OCI-LY7 (cell line): ENCODE measurements at places on chromosomes 11 and 22.

GRCh38 chr22:44385781-44386180, 73.0 kb upstream of the SHISAL1 start:
- no peak for DNase-seq

DNA sequence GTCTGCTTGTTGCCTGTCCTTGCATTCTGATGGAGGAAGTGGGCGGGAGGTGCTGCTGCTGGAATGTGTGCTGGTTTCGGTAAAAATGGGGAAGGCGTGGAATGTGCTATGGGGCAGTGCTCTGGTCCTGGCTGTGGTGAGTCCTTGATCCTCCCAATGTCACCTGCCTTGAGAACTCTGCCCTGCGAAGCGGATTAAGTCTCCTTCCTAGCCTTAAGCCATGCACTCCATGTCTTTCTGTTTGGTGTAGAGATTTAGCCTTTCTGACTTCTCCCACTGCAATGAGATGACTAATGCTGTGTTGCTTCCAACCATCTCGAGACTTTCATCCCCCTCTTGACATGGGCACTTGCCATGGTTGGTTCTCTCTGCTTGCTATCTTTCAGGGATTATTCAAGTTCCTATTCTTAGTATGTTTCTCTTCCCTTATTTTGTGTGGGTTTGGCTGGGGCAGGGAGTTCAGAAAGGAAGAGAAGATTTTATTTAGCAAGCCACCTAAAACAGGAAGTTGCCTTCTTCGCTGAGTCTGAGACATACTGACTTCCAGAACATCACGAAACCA, 687.9 kb downstream of the NTM start:
- DNase-seq: no peak

- DNase-seq: no peak
Observed at GRCh38 chr11:134654161-134654915, 242.3 kb upstream of the B3GAT1 start.

- no peak for DNase-seq
Observed at GRCh38 chr22:37647928-37648327, 8.5 kb downstream of the SH3BP1 start.

DNA sequence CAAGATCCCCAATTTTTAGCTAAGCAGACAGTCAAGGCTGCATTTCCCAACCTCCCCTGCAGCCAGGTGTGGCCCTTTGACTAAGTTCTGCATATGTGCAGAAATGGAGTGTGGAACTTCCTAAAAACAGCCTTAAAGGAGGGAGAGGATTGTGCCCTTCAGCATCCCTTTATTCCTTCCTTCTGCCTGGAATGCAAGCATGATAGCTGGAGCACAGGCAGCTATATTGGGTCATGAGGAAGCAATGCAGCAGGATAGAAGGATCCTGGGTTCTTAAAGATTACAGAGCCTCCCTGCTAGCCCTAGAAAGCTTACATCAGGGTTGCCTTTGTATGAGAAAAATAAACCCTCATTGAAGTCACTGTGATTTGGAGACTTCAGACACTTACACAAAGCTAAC, 29.9 kb downstream of the FADD start:
- DNase-seq: no peak

GRCh38 chr22:47407461-47408025, 645.1 kb downstream of the TBC1D22A start:
- no peak for DNase-seq

GRCh38 chr11:43135966-43136534, 175.7 kb upstream of the API5 start:
- DNase-seq: no peak

GRCh38 chr11:133383689-133384088, 148.6 kb downstream of the OPCML start:
- no peak for DNase-seq

DNA sequence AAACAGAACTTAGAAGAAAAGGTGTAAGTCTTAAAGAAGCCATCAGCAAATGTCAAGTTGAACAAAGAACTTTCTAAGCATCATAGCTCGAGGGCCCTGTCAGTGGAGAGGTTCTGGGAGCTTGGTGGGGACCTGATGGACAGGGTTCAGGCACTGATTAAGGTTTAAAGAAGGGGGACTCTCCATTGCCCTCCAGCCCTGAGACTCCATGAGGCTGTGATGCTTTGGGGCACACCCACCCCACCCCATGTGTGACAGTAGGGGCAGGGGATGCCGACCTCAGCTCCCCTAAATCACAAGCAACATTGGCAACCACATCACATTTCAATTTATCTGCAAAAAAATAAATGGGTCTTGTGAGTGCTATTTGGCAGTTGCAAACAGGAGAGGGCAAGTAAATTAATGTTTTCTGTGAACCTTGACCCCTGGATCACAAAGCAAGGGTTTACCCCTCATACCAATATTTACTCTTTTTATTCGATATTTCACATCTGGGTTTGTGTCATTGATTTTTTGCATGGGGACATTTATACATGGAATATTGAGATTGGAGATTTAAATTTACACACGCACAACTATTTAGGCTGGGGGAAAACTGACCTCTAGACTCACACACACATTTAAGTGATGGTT, 37.1 kb upstream of the ANO1 start:
- DNase-seq: no peak
